ENCODE measurements at places on chromosomes 5 and 9. TPM values are rescaled to one million over a fixed set of nuclear protein-coding genes. Genes with fewer than 3 reads are reported as not detected.
A peak's percentile ranks its signal among the peaks of the same experiment; 100 is the strongest.

The FBP1 gene
- 357 TPM for total RNA-seq

GRCh38 chr9:105205787-105206495 lies 38.5 kb upstream of the SLC44A1 start:
- H3K4me3 ChIP-seq: no peak overlapping the region
- H3K4me1 ChIP-seq: peaks cover 16% of the 10 kb centered on the region
- H3K27ac ChIP-seq: peak overlapping the region; percentile 69
- DNase-seq: no peak
- no peaks in the 10 kb centered on the region for H3K27me3 ChIP-seq

DNA sequence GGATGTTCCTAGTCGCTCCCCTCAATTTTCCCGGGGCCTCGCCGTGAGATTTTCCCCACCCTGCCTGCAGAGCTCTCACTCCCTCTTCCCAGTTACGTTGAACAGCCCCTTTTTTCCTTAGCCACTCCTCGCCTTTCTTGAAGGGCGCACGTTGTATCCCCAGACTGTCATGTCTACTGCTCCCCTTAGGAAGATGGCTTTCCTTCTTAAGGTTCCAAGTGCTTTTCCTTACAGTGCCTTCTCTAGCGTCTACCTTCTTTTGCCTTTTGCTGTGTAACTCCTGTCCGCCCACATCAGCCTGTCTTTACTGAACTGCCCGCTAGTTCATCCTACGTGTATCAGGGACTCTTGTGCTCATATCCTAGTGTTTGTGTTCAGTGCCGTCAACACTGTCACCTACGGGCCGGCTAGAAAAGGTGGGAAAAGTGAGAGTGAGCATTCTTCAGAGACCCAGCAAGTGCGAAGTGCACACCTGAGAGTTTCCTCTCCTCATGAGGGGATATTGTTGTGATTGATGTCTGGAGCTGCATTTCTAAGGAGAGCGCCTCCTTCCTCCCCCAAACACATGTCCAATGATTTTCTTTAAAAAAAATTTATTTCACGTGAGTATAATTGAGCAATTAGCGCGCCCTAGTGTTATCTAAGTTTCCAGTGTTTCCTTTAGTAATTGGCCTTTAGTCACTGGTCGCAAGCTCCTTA lies 764 bp downstream of the CAMLG start:
- peaks cover 15% of the 10 kb centered on the region for H3K4me1 ChIP-seq
- H3K4me3 ChIP-seq: peak overlapping the region; percentile 60
- peaks cover 18% of the 10 kb centered on the region for H3K36me3 ChIP-seq
- H3K27ac ChIP-seq: peak overlapping the region; percentile 95

DNA sequence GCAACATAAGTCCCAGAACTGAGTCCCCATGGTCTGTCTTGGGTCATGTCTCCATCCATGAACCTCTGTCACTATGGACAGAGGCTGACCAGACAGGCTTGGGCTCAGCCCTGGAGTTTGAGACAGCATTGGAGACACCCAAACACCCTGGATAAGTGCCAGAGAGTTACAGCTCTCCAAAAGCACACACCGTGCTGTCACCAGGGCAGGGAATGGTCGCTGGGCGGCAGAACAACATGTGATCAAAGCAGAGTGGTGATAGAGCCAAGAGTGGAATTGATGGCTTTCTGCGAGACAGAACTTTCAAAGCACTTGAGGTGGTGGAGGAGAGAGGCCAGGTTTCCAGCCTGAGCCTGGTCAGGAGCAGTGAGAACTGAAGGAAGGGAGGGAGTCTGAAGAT lies 50.1 kb downstream of the DRD1 start:
- H3K4me1 ChIP-seq: no peaks in the 10 kb centered on the region
- H3K36me3 ChIP-seq: no peaks in the 10 kb centered on the region
- no peak overlapping the region for H3K27ac ChIP-seq
- no peak overlapping the region for H3K4me3 ChIP-seq

DNA sequence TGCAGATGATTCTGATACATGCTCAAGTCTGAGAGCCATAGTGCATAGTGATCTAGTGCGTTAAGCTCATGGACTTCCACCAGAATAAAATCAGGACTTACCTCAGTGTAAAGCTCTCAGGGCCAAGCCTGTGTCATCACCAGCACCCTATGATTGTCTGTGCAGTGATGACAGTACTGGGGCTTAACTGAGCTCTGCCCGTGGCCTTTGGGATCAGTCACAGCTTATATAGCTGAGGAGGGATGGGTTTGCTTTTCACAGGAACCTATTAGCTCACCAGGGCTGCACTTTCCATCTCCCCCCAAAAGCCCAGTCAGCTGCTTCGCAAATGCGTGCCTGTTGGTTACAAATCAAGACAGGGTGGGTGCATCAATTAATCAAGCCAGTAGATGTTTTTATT lies 246.9 kb downstream of the NR3C1 start:
- no peaks in the 10 kb centered on the region for H3K36me3 ChIP-seq
- no peaks in the 10 kb centered on the region for H3K27me3 ChIP-seq
- no peak overlapping the region for H3K4me3 ChIP-seq
- no peak overlapping the region for H3K27ac ChIP-seq

The ATP10B gene
- not detected for total RNA-seq

All from upper lobe of right lung (tissue), 1 donor.